AG20443 (cell line): ENCODE measurements at places on chromosomes 3 and 15.

- DNase-seq = no peak
Measured at GRCh38 chr3:45365060-45365459, 23.3 kb upstream of the LARS2 start.

GRCh38 chr3:42685891-42686820 lies 819 bp downstream of the KLHL40 start:
- peak; percentile 50 for DNase-seq

DNA sequence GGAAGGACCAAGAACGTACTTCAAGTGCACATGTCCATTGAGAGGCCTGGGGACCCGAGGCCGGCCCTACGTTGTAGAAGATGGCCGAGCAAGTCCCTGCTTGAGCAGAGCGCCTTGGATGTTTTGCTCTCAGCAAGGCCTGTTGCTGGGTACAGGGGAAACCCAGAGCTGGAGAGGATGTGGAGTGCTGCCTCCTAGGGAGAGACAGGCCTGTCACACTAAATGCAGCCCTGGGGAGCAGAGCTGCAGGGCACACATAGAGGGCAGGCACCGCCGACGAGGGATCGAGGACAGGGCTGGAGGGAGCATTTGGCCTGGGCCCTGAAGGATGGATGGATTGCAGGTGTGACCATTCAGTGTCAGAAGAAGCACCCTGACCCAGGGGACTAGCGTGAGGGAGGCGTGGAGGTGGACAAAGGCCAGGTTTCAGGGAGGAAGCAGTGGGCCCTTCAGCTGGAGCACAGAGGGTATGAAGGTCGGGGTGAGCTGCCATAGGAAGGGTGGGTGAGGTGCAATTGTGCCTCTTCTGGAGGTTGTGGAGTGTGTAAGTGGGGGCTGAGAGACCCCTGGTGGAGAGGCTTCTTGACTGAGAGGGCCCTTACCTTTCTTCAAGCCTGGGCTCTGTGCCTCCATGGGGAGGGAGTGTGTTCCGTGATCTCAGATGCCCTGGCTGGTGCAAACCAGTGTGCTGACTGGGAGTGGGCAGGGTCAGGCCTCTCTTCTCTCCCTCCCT lies 142.4 kb downstream of the CHDH start:
- DNase-seq = no peak

DNA sequence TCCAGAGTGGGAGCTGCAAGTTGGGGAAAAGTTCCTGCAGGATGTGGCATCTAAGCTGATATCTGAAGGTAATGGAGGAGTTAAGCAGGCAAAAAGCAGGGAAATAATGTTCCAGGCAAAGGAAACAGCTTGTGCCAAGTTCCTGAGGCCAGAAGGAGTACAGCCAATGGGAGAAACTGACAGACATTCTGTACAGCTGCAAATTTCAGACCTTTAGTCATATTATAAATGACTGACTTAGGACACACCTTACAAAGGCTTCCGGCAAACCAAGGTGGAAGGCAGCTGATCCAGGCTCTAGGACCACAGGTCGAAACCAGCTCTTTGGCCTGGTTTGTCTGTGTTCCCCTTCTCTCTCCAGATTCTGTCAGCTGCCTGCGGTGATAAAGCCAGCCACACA lies 9.3 kb downstream of the WWTR1 start:
- no peak for DNase-seq

GRCh38 chr15:73265536-73266153 lies 103.1 kb downstream of the HCN4 start:
- peak; percentile 35 for DNase-seq

GRCh38 chr3:82194870-82195269 lies 433.4 kb upstream of the GBE1 start:
- no peak for DNase-seq

DNA sequence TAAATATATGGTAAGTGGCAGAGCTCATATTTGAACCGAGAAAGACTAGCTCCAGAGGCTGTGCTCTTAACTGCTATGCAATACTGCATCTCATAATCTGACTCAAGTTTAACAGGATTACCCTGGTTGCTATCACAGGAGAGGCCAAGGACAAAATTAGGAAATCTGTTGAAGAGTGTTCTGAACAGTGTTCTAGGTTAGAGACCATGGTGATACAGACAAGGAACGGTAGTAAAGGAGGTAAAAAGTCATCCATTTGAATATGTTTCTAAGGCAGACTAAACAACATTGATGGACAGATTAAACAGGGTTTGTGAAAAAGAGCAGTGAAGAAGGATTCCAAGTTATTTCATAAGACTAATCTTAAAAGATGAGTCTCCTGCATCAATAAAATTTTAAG lies 22.1 kb downstream of the PLOD2 start:
- DNase-seq = no peak

GRCh38 chr3:171458071-171458863 lies 1.9 kb downstream of the TNIK start:
- DNase-seq = no peak
